ENCODE measurements at places on chromosomes 1 and 21. TPM values are rescaled to one million over a fixed set of nuclear protein-coding genes. Genes with fewer than 3 reads are reported as not detected.

DNA sequence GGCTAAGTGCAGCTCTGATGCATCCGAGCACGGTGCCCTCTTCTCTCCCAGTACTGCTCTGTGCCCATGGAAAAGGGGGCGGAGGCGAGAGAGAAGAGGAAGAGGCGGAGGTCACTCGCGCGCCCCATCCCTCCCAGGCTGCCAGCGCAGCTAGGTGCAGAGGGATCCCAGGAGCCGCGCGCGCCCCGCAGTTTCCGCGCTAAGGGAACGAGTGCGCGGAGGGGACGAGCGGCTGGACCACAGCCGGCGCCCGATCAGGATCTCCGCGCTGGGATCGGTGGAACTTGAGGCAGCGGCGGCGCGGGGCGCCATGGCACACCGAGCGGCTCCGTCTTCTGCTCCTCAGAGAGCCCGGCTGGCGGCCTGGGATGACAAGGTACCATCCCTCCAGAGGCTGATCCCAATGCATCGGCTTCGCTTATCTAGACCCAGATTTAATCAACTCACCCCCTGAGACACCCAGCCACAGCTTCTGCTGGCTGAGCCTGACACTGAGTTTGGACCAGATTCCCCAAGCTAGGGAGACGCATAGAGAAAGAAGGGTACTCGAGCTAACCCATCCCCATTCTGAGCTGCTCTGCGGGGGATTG is at the start of gene PTGFR:
PTGFR (plus strand) TSS at position 114 of the 590 bp plus-strand sequence. CDS start 1,770 bp downstream, outside the sequence.
- H3K4me3 ChIP-seq, result peak within 1 kb of the TSS; percentile 46
- H3K27ac ChIP-seq, result no peak within 1 kb of the TSS
- H3K4me1 ChIP-seq, result no peaks in the 10 kb centered on the region
- no peaks in the 10 kb centered on the region for H3K27me3 ChIP-seq

- H3K27me3 ChIP-seq, result no peaks in the 10 kb centered on the region
- no peaks in the 10 kb centered on the region for H3K36me3 ChIP-seq
- DNase-seq, result no peak
- H3K4me1 ChIP-seq, result peaks cover 20% of the 10 kb centered on the region
Measured at GRCh38 chr1:32816676-32817158, 441 bp downstream of the YARS1 start.

DNA sequence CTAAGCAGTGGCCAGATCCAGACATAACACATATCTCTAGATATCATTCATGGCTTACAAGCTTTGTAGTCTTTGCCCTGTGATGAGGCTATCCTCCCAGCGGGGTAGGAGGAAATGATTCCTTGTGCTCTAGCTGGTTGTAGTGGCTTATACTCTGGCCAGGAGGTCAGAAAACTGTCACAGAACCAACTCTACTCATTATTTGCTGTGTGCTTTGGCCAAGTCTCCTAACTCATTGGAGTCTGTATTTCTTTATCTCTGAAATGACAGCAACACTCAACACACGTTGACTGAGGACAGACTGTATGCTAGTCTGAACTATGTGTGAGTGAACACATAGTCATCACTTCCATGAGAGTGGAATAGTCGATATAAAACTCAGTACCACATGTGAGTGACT is 116.7 kb upstream of the F3 start:
- H3K27me3 ChIP-seq, result no peaks in the 10 kb centered on the region
- DNase-seq, result no peak
- H3K4me1 ChIP-seq, result peaks cover 33% of the 10 kb centered on the region
- H3K4me3 ChIP-seq, result no peak overlapping the region

- H3K36me3 ChIP-seq, result no peaks in the 10 kb centered on the region
- H3K27ac ChIP-seq, result no peak overlapping the region
- H3K4me1 ChIP-seq, result no peaks in the 10 kb centered on the region
Measured at GRCh38 chr1:111873460-111874030, 115.9 kb downstream of the KCND3 start.

DNA sequence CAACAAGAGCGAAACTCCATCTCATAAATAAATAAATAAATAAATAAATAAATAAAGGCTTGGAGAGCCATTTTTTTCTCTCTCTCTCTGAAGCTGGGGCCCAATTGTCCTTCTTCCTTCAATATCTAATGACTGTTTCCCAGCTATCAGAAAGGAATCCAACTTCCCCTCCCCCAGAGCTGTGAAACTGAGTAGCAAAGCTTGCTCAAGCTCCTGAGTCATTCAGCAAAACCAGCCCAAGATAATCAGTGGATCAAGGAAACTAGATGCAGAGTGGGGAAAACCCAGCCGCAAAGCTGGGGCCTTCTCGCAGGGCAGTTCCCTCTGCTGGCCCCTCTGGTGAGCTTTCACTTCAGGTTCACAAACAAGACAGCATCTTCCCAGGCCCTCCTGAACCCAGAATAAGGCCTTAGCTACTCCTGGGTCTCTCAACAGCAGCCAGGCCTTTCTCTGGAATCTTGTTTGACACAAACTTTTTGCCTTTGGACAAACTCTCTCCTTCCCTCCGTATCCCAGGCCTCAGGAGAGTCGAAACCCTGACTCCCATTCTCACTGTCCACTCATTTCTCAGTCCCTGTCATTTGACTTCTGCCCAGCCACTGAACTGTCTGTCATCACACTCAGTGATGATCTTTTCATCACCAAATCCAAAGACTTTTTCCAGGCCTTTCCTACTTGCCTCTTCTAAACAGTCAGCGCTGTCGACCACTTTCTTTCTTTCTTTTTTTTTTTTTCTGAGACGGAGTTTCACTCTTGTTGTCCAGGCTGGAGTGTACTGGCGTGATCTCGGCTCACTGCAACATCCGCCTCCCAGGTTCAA is 18.0 kb upstream of the PTP4A2 start:
- H3K4me1 ChIP-seq, result peaks cover 23% of the 10 kb centered on the region
- no peak for DNase-seq
- H3K36me3 ChIP-seq, result no peaks in the 10 kb centered on the region
- peak overlapping the region; percentile 65 for H3K27ac ChIP-seq
- H3K27me3 ChIP-seq, result no peaks in the 10 kb centered on the region

DNA sequence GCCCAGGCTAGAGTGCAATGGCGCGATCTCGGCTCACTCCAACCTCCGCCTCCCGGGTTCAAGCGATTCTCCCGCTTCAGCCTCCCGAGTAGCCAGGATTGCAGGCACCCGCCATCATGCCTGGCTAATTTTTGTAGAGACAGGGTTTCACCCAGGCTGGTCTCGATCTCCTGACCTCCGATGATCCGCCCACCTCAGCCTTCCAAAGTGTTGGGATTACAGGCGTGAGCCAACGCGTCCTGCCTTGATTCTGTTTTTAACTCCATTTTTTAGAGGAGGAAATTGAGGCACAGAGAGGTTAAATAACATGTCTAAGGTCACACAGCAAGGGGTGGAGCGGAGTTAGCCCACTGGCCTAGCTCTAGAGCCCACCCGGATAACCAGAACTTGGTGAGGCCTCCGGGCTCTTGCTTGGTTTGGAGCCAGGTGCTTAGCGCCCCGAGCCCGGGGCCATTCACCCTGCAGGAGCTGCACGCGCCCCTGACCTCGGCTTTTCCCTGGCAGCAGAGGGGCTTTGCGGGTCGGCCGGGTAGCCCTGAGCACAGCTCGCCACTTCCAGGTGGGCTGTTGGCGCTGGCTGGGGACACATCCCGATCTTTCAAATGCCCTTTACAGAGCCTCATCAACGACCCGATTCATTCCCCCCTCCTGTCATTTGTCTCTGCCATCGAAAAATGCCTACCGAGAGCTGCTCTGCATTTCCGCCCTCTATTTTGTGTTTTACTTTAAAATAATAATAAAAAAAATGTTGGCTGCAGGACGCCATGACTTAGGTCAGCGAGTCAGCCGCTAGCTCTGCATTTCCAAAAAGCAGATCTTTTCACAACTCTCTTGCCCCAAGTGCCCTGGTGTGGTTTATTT is 11.2 kb downstream of the SIM2 start:
- peaks cover 87% of the 10 kb centered on the region for H3K27me3 ChIP-seq
- no peaks in the 10 kb centered on the region for H3K36me3 ChIP-seq
- H3K4me1 ChIP-seq, result peaks cover 6% of the 10 kb centered on the region
- no peak overlapping the region for H3K27ac ChIP-seq
- H3K4me3 ChIP-seq, result no peak overlapping the region

DNA sequence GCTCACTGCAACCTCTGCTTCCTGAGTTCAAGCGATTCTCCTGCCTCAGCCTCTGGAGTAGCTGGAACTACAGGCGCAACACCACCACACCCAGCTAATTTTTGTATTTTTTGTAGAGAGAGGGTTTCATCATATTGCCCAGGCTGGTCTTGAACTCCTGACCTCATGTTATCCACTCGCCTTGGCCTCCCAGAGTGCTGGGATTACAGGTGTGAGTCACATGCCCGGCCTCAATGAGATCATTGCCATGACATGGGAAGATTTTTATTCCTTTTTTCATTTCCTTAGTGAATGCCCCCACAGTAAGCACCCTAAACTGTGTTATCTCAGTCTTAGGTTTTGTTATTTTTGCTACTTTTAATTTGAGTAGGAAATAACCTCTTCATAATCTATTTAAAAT is 977.9 kb downstream of the BRINP3 start:
- H3K27me3 ChIP-seq, result no peaks in the 10 kb centered on the region
- no peaks in the 10 kb centered on the region for H3K36me3 ChIP-seq
- no peak for DNase-seq
- no peaks in the 10 kb centered on the region for H3K4me1 ChIP-seq
- H3K4me3 ChIP-seq, result no peak overlapping the region

GRCh38 chr21:44575307-44576024 is 1.9 kb downstream of the KRTAP10-4 start:
- H3K4me3 ChIP-seq, result no peak overlapping the region
- DNase-seq, result no peak
- H3K27me3 ChIP-seq, result no peaks in the 10 kb centered on the region
- no peaks in the 10 kb centered on the region for H3K36me3 ChIP-seq

- no peaks in the 10 kb centered on the region for H3K36me3 ChIP-seq
- no peaks in the 10 kb centered on the region for H3K4me1 ChIP-seq
- no peak overlapping the region for H3K4me3 ChIP-seq
- no peak for DNase-seq
- H3K27ac ChIP-seq, result no peak overlapping the region
- no peaks in the 10 kb centered on the region for H3K27me3 ChIP-seq
Measured at GRCh38 chr1:25640646-25641328, 24.2 kb downstream of the MAN1C1 start.

Gene FCRLB
- 0.51 TPM for total RNA-seq

Gene LEPROT
- total RNA-seq, result 39.8 TPM

Gene PTPN7
- total RNA-seq, result 0.23 TPM

Gene OLIG1
- not detected for total RNA-seq

Gene RSRP1
- total RNA-seq, result 20.3 TPM

Gene GBP4
- 1.1 TPM for total RNA-seq

Measured in pancreas (tissue), 10 donors.